ENCODE measurements at places on chromosomes 11 and 22.

DNA sequence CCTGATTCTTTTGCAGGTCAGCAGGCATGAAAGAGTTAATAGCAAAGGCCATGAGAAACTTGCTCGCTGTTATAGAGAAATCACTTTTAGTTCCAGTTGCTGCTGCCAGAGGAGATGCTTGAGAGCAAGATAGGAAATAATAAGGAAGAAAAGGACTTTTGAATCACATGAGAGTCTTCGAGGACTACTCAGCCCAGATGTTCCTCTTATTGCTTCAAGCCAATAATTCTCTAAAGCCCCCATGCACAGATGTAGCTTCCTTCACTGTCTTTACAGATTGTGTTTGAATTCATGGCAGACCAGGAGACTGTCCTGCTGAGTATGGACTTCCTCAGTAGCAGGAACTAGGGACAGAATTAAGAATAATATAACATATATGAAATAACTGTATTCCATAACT lies 50.1 kb upstream of the OLFML1 start:
- DNase-seq = no peak

GRCh38 chr11:65700399-65700798 lies 11.7 kb upstream of the KAT5 start:
- DNase-seq = no peak

- no peak for DNase-seq
Observed at GRCh38 chr11:61071208-61071681, 31.0 kb upstream of the CD5 start.

DNA sequence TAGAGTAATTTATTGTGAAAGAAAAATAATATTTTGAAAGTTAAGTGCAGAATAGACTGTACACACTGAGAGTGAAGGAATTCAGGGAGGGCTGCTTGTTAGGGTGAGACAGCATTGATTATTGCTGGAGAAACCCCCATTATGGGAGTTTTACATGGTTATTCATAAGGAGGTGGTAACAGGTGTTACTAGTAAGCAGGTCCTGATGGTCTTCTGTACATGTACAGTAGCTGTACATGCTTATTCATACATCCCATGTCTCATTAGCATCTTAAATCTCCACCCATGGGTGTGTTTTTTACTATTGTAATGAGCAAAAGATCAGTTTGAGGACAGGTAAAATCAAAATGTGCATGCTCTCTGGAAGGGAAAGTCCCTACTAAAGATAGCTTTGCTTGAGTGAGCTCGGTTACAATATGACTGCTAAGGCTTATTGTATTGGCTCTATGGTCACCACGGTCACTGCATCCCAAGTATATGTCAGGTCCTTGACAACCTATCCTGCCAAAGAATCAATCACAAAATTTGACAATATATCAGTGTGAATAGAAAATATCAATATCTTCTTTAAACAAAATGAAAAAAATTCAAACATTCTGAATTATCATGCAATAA lies 6.2 kb downstream of the KDM4F start:
- DNase-seq = no peak

DNA sequence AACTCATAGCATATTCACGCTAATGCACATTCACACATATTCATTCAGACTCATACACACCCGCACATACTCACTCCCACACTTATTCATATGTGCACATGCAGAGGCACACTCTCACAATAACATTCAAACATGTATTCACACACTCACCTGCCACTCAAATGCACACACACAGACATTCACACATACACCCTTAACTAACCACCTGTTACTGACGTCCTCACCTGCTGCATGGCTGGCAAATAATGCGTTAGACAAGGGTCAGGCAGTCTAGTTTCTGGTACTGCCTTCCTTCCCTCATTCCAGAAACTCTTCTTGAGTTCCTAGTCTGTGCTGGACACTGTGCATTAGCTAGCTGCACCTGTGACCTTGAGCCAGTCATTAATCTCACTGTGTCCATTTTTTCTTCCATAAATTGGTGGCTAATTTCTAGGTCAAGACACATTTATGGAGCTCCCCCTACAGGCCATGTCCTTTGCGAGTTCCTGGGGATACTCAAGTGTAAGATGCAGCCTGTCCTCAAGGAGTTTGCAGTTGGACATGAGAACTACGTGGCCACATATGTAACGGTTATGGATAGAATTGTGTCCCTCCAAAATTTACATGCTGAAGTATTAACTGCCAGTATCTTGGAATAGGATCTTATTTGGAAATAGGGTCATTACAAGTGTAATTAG lies 34.5 kb upstream of the SEZ6L start:
- DNase-seq = no peak

DNA sequence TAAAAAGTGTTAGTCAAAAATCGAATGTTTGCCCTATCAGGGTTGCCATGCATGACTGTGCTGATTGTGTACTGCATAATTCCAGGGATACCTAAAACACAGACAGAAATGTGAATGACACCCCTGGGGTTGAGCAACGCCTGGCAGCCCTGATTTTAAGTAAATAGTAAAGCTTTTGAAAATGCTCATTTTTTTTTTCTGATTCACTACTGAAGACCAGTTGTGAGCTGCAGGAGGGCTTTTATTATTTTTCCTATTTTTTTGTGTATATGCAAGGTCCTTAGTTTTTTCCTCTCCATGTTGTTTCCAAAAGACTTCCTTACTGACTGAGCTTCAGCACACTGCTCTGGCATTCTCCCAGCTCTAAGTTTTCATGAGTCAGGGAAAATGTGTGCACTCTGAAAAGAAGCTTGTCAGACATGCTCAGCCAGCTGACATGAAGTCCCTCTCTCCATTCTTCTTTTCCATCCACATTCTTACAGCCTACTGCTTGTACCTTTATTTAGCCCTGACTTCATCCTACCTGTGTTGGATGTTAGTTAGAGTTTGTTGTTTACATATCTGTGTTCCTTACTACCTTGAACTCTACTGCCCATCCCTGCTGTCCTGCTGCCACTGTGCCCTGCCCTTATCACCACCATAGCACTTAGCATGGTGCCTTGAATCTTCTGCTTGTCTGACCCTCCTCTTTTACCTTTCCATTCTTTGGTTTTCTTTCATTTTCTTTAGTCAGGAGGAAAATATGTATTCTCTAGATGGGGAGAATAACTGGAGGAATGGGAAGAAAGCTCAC lies 79.5 kb downstream of the HORMAD2 start:
- DNase-seq = peak; percentile 63

- no peak for DNase-seq
Observed at GRCh38 chr11:134656861-134657540, 245.0 kb upstream of the B3GAT1 start.

GRCh38 chr11:77560605-77561004 lies 29.1 kb upstream of the AQP11 start:
- peak; percentile 93 for DNase-seq

GRCh38 chr11:8807544-8808225 lies 103.3 kb upstream of the AKIP1 start:
- DNase-seq = peak; percentile 65

DNA sequence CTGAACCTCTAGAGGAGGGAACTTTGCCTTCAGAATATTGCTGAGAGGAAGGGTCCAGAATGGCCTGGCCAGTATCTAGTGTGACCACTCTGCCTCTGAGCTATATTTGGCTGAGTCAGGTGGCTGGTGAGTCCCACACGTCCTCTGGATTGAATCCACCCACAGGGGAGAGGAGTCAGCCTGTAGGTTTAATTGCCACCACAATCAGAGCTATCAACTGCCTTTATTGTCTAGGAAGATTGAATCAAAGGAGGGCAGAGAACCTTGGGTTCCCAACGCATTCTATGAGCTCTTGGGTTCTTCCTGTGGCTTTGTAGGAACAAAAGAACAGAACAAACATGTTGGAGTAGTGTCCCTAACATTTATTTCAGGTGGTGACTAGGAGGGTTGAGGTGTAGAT lies 67.7 kb downstream of the ST3GAL4 start:
- DNase-seq = no peak

- no peak for DNase-seq
Observed at GRCh38 chr22:29954203-29954855, 71.4 kb downstream of the MTMR3 start.

- no peak for DNase-seq
Observed at GRCh38 chr22:24216541-24217209, 28.2 kb downstream of the GGT5 start.

GRCh38 chr11:95515371-95515770 lies 274.2 kb downstream of the FAM76B start:
- DNase-seq = no peak

- no peak for DNase-seq
Observed at GRCh38 chr11:70265341-70265740, 5.1 kb upstream of the PPFIA1 start.

DNA sequence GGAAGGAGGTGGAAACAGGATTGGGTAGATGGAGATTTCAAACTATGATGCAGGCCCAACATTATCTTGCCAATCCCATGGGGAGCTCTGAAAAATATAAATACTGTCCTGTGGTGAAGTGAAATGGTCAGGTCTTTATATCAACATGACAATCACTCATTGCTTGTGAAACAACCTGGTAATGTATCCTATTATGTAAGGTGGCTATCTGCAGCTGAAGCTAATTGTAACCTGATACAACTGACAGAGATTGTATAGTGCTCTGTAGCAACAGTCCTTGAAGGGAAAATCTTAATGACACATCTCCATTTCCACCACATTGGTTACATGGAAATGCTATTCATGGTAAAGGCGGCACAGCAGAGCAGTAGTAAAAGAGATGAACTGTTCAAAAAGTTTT lies 20.7 kb upstream of the CHORDC1 start:
- DNase-seq = no peak

DNA sequence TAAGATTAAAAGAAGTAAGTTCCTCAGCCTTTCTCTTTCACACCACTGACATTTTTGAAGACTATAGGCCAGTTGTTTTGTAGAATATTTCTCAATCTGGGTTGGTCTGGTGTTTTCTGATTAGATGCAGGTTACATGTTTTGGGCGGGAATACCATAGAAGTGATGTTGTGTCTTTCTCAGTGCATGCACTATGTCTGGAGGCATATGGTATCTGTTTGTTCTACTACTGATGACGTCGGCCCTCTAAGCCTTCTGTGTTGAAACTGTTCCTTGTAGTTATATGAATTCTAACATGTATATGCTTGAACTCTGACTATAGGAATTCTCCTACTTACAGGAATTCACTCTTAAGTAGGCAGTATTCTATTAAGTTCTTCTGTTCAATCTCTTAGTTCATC lies 21.6 kb downstream of the ZFTA start:
- DNase-seq = peak; percentile 78

- no peak for DNase-seq
Observed at GRCh38 chr11:26931248-26931631, 62.7 kb upstream of the FIBIN start.

- no peak for DNase-seq
Observed at GRCh38 chr11:66547662-66548009, 933 bp downstream of the ACTN3 start.

DNA sequence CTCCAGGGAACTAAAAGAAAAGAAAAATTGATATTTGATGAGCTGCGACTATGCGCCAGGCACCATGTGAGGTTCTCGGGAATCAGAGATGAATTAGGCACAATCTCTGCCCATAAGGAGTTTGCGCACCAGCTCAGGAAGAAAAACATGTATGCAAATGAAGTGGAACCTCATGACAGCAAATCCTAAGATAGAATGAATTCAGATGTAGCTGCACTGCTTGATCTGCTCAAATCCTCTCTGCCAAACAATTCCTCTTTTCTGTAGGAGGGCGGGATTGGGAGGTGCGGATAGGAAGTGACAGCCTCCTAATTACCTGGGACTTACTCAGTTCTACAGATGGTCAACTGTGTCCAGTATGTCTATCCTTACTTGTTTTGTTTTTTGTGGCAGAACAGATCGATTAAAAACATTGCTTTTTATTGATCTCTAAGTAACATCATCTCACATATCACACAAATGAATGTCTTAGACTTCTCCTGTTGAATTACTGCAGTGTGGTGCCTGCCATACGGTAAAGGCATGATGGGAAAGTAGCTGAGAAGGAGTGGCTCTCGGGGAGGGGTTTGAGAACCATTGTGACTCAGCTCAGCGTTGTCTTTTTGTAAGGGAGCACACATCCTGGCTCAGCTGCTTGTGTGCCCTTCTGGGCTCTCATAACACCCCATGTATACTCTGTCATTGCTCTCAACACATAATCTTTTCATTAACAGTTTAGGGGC lies 13.9 kb downstream of the CRTAM start:
- no peak for DNase-seq

DNA sequence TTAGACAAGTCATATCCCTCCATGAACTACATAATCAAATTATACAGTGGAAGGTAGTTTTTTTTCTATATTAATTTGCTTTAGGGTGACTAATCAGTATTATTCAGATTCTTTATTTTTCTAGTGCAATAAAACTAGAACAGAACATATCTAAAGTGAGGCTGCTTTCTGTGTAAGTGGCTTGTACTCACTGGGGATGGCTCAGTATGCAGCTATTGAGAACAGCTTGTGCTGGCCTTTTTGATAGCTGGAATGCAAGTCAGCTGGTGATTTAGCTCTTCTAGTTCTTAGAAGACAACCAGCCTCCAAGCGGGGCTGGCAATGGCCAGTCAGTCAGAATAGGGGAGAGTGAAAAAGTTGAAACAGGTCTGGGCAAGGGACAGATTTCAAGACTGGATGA lies 119.4 kb downstream of the BLID start:
- peak; percentile 28 for DNase-seq

GRCh38 chr11:62445314-62445740 lies 26.5 kb downstream of the SCGB1A1 start:
- DNase-seq = no peak

GRCh38 chr11:8604078-8604723 lies 10.2 kb upstream of the STK33 start:
- DNase-seq = peak; percentile 100

GRCh38 chr11:73950869-73951710 lies at the start of gene DNAJB13:
DNAJB13 (plus strand) TSS chr11:73951026; CDS start chr11:73951070, 44 bp downstream.
- no peak for DNase-seq

GRCh38 chr11:34793666-34794065 lies 122.5 kb downstream of the APIP start:
- no peak for DNase-seq

Measured in foreskin keratinocyte (primary cell).